ENCODE measurements at places on chromosomes 1 and 21. TPM values are rescaled to one million over a fixed set of nuclear protein-coding genes. Genes with fewer than 3 reads are reported as not detected.

Gene AADACL4
- total RNA-seq = not detected

DNA sequence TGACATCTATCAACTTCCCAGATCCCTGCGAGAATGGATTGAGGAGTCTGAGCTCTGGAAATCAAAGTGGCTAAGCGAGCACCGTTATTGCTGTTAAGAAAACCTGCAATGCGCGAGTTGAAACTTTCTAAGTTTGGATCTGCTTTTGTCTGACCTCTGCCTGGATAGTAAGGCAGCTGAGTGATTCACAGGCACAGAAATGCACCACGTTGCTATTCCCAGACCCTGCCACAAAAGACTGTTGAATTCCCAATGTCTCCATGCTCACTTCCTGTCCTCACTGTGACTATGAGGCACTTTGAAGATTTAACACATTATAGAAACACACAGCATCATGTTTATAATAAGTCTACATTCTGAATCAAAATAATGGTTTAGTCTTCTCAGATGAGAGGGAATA, 27.1 kb upstream of the CNIH3 start:
- peaks cover 47% of the 10 kb centered on the region for H3K4me1 ChIP-seq
- no peak overlapping the region for H3K4me3 ChIP-seq
- DNase-seq = peak; percentile 63
- no peaks in the 10 kb centered on the region for H3K36me3 ChIP-seq

Gene UTS2
- not detected for total RNA-seq

Gene IFI44
- 29.8 TPM for total RNA-seq

Gene GPR161
- 9.6 TPM for total RNA-seq

Data from SJSA1 (cell line).